ENCODE measurements at places on chromosomes 6 and 20. TPM values are rescaled to one million over a fixed set of nuclear protein-coding genes. Genes with fewer than 3 reads are reported as not detected.

DNA sequence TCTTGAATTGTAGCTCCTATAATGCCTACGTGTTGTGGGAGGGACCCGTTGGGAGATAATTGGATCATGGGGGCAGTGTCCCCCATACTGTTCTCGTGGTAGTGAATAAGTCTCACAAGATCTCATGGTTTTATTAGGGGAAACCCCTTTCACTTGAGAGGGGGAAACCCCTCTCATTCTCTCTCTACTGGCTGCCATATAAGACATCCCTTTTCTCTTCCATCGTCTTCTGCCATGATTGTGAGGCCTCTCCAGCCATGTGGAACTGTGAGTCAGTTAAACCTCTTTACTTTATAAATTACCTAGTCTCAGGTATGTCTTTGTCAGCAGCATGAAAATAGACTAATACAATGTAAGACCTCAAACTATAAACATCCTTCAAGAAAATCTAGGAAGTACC lies 23.1 kb downstream of the PAQR8 start:
- peaks cover 31% of the 10 kb centered on the region for H3K4me1 ChIP-seq
- H3K36me3 ChIP-seq, result no peaks in the 10 kb centered on the region
- no peak overlapping the region for H3K27ac ChIP-seq
- no peak for DNase-seq

The ZNF76 gene
- total RNA-seq, result 24.0 TPM

DNA sequence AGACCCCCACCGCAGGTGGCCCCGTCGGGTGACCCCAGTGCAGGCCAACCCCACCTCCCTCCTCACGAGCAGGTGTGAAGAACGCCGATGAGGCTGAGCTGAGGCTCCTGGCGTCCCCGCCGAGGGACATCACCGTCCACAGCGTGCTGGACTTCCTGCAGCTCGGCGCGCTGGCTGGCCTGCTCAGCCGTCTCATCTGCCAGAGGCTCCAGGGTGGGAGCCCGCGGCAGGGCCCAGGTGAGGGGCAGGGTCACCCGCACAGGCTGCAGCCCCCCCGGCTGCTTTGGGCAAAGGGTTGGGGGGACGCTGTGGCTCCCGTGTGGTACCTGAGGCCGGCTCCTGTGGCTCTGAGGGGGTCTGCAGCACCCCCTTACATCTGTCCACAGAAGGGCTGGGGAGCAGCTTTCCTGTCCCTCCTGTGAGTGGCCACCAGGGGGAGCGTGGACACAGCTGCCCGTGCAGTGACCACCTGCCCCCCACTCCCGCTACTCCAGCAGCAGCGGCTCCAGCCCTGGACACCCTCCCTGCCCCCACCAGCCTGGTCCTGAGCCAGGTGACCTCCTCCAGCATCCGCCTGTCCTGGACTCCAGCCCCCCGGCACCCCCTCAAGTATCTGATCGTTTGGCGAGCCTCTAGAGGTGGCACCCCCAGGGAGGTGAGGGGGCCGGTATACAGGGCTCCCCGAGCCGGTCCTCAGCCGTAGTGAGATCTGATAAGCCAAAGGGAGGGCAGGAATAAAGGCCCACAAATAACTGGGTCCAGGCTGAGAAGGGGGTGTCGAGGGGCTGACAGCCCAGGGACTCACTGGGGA lies 16.5 kb downstream of the COL20A1 start:
- H3K36me3 ChIP-seq, result no peaks in the 10 kb centered on the region
- peaks cover 5% of the 10 kb centered on the region for H3K27me3 ChIP-seq

GRCh38 chr6:158706369-158706982 lies 56.6 kb downstream of the SYTL3 start:
- H3K27ac ChIP-seq, result no peak overlapping the region
- no peaks in the 10 kb centered on the region for H3K27me3 ChIP-seq
- peaks cover 11% of the 10 kb centered on the region for H3K36me3 ChIP-seq

GRCh38 chr20:53013183-53013582 lies 41.0 kb downstream of the TSHZ2 start:
- peaks cover 11% of the 10 kb centered on the region for H3K36me3 ChIP-seq
- DNase-seq, result no peak
- peaks cover 29% of the 10 kb centered on the region for H3K27me3 ChIP-seq
- H3K27ac ChIP-seq, result no peak overlapping the region
- H3K4me3 ChIP-seq, result no peak overlapping the region

DNA sequence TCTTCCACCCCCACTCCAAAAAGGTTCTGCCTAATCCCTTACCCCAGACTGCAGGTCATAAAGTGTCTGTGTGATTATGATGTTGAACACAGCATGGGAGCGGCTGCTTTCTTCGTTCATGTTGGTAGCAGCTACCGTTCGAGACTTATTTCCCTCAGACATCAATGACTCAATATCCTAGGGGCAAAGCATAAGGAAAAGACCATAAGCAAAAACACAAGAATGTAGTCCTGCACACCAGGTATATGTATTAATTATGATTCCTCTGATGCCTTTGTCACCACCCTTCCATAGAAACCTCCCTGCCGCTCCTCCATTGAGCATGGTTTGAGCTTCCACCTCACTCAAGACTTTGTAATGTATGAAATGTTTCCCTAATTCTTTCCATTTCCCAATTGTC lies 137.2 kb downstream of the KIF13A start:
- no peak overlapping the region for H3K4me3 ChIP-seq
- peaks cover 8% of the 10 kb centered on the region for H3K27me3 ChIP-seq
- no peak for DNase-seq

DNA sequence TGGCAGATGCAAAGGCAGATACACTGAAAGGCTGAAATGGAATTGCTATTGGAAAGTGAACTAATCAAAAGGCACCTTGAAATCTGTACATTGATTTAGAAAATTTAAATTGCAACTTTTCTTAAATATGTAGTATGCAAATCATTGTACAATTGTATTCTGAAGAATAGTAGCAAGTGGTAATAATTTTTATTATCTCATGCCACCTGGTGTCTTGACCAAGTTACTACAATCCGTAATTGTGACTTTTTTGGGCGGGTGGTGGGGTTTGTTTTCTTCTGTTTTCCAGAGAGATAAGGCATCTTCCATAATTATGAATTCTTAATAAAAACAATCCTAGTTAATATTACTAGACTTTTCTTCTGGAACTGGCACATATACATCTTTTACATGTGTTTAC lies 12.5 kb upstream of the BCKDHB start:
- H3K27me3 ChIP-seq, result peaks cover 20% of the 10 kb centered on the region
- DNase-seq, result no peak
- no peaks in the 10 kb centered on the region for H3K36me3 ChIP-seq
- H3K27ac ChIP-seq, result no peak overlapping the region
- no peak overlapping the region for H3K4me3 ChIP-seq
- H3K4me1 ChIP-seq, result peaks cover 2% of the 10 kb centered on the region

- peaks cover 37% of the 10 kb centered on the region for H3K4me1 ChIP-seq
- H3K36me3 ChIP-seq, result no peaks in the 10 kb centered on the region
- DNase-seq, result no peak
- no peak overlapping the region for H3K4me3 ChIP-seq
These were observed 28.5 kb downstream of the REPS1 start for GRCh38 chr6:138959521-138959920.

The GPR6 gene
- not detected for total RNA-seq

DNA sequence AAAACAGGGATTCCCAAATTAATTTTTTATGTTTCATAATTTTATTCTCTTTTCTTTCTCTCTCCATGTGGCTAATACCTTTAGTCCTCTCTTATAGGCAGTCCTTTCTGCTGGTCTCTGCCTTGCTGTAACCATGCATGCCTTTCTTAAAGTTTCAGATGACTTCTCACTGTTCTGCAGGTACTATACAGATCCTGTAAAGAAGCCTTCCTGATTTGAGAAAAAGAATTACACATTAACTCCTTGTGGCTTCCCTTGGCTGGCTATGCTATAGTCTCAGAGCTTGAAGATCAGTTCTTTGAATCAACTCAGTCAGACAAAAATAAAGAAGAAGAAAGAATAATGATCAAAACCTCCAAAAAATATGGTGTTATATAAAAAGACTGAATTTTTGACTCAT lies 7.3 kb upstream of the GPR63 start:
- H3K27ac ChIP-seq, result no peak overlapping the region
- DNase-seq, result no peak
- no peaks in the 10 kb centered on the region for H3K4me1 ChIP-seq
- no peak overlapping the region for H3K4me3 ChIP-seq

GRCh38 chr6:140541288-140541687 lies 1166.8 kb upstream of the CITED2 start:
- H3K4me3 ChIP-seq, result no peak overlapping the region
- H3K27me3 ChIP-seq, result no peaks in the 10 kb centered on the region
- no peak for DNase-seq
- no peaks in the 10 kb centered on the region for H3K36me3 ChIP-seq
- H3K27ac ChIP-seq, result no peak overlapping the region

GRCh38 chr20:56628015-56628872 lies 862 bp upstream of the TFAP2C start:
- H3K4me1 ChIP-seq, result peaks cover 2% of the 10 kb centered on the region
- H3K27ac ChIP-seq, result no peak overlapping the region
- DNase-seq, result no peak
- peaks cover 23% of the 10 kb centered on the region for H3K27me3 ChIP-seq
- no peaks in the 10 kb centered on the region for H3K36me3 ChIP-seq
- H3K4me3 ChIP-seq, result no peak overlapping the region

The FAM217A gene
- not detected for total RNA-seq

- DNase-seq, result no peak
- H3K4me3 ChIP-seq, result no peak overlapping the region
- H3K27ac ChIP-seq, result no peak overlapping the region
- H3K27me3 ChIP-seq, result no peaks in the 10 kb centered on the region
- no peaks in the 10 kb centered on the region for H3K36me3 ChIP-seq
- H3K4me1 ChIP-seq, result no peaks in the 10 kb centered on the region
These were observed 16.8 kb upstream of the ARMC12 start for GRCh38 chr6:35719830-35720733.

DNA sequence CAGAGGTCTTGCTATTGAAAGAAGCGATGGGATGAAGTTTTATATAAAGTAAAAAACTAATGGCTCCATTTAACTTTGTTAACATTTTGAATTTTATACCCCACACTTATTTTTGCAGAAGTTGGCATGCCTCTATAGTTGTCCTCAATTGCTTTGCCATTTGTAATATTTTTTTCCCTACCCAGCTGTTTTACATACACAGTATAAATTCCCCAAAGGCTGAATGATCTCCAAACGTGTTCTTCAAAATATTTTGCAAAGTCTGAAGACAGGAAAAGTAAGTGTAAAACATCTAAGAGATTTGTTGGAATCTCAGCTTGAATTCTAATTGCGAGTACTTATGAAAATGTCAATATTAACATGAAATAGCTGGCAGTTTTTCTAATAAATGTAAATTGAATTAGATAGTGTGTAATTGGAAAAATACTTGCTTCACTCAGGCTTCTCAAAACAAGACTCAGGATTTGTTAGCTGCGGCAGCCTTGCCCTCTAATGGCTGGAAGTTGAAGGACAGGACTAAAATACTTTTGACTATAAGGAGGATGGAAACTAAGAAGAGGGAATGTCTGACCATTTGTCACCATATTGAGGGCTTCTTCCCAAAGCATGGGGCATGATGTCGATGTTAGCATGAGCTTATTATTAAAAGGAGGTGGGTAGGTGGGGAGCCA lies 226.8 kb downstream of the UST start:
- peaks cover 3% of the 10 kb centered on the region for H3K27me3 ChIP-seq
- H3K27ac ChIP-seq, result no peak overlapping the region
- H3K4me1 ChIP-seq, result peaks cover 8% of the 10 kb centered on the region
- H3K4me3 ChIP-seq, result no peak overlapping the region
- no peaks in the 10 kb centered on the region for H3K36me3 ChIP-seq

The TAF8 gene
- total RNA-seq, result 38.7 TPM

The PNLDC1 gene
- 1.1 TPM for total RNA-seq

DNA sequence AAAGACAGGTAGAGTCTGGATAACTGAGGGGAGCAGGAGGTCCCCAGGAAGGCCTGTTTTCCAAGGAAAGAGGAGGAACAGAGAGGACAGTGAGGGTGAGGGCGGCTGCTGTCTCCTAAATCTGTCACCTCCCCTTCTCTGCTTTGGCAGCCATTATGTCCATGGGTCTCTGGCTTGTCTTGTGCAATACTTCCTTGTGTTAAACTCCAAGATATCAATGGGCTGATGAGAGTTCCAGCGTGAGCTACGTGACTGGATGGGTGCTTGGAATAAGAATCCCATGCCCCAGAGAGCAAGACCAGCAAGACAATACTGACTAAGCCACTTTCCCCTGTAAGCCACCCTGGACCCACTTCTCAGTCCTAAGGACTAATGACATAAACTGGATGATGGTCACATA lies 26.3 kb upstream of the DNAAF9 start:
- no peak for DNase-seq
- H3K4me1 ChIP-seq, result no peaks in the 10 kb centered on the region
- peaks cover 5% of the 10 kb centered on the region for H3K27me3 ChIP-seq

The MYLK4 gene
- total RNA-seq, result 0.24 TPM

DNA sequence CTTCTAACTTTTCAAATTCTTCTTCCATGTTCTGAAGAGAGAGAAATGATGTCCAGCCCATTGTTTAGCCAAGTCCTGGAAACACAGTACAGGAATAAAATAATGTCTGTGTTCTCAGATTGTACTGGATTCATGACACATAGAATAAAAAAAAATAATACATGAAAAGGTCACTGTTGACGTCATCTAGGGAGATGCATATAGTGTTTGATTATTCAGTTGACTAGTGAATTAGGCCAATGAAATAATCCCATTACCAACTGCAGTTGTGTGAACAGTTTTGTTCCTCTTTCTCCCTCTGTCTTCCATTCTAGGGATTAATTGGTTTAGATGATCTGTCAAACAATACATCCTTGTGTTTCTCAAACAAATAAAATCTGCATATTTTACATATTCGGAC lies 222.8 kb downstream of the ALDH8A1 start:
- H3K4me3 ChIP-seq, result no peak overlapping the region
- DNase-seq, result no peak
- H3K27ac ChIP-seq, result no peak overlapping the region
- peaks cover 20% of the 10 kb centered on the region for H3K27me3 ChIP-seq
- H3K36me3 ChIP-seq, result no peaks in the 10 kb centered on the region

The FNDC1 gene
- total RNA-seq, result not detected

DNA sequence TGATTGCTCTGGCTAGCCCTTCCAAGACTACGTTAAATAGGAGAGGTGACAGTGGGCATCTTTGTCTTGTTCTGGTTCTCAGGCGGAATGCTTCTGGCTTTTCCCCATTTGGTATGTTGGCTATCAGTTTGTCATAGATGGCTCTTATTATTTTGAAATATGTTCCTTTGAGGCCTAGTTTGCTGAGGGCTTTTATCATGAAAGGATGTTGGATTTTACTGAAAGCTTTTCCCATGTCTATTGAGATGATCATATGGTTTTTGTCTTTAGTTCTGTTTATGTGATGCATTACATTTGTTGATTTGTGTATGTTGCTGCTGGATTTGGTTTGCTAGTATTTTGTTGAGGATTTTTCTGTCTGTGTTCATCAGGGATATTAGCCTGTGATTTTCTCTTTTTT lies 9.9 kb upstream of the RNASET2 start:
- H3K27me3 ChIP-seq, result no peaks in the 10 kb centered on the region
- H3K4me3 ChIP-seq, result no peak overlapping the region
- H3K4me1 ChIP-seq, result peaks cover 9% of the 10 kb centered on the region
- H3K36me3 ChIP-seq, result peaks cover 17% of the 10 kb centered on the region
- H3K27ac ChIP-seq, result no peak overlapping the region

The SLC17A3 gene
- not detected for total RNA-seq

GRCh38 chr20:64110411-64111068 lies 3.2 kb upstream of the NPBWR2 start:
- H3K36me3 ChIP-seq, result no peaks in the 10 kb centered on the region
- H3K27ac ChIP-seq, result no peak overlapping the region
- H3K4me1 ChIP-seq, result peaks cover 4% of the 10 kb centered on the region
- no peak overlapping the region for H3K4me3 ChIP-seq

GRCh38 chr20:61447952-61448351 lies 195.9 kb downstream of the CDH4 start:
- no peak for DNase-seq
- no peaks in the 10 kb centered on the region for H3K36me3 ChIP-seq
- H3K27ac ChIP-seq, result no peak overlapping the region
- peaks cover 6% of the 10 kb centered on the region for H3K27me3 ChIP-seq
- H3K4me3 ChIP-seq, result no peak overlapping the region

GRCh38 chr6:148864941-148865340 lies 118.1 kb downstream of the UST start:
- no peak for DNase-seq
- H3K4me3 ChIP-seq, result no peak overlapping the region
- peaks cover 33% of the 10 kb centered on the region for H3K4me1 ChIP-seq
